ENCODE measurements at places on chromosomes 6 and 20.
A peak's percentile ranks its signal among the peaks of the same experiment; 100 is the strongest.

GRCh38 chr20:40441771-40442170 is 247.3 kb downstream of the MAFB start:
- no peak for DNase-seq

DNA sequence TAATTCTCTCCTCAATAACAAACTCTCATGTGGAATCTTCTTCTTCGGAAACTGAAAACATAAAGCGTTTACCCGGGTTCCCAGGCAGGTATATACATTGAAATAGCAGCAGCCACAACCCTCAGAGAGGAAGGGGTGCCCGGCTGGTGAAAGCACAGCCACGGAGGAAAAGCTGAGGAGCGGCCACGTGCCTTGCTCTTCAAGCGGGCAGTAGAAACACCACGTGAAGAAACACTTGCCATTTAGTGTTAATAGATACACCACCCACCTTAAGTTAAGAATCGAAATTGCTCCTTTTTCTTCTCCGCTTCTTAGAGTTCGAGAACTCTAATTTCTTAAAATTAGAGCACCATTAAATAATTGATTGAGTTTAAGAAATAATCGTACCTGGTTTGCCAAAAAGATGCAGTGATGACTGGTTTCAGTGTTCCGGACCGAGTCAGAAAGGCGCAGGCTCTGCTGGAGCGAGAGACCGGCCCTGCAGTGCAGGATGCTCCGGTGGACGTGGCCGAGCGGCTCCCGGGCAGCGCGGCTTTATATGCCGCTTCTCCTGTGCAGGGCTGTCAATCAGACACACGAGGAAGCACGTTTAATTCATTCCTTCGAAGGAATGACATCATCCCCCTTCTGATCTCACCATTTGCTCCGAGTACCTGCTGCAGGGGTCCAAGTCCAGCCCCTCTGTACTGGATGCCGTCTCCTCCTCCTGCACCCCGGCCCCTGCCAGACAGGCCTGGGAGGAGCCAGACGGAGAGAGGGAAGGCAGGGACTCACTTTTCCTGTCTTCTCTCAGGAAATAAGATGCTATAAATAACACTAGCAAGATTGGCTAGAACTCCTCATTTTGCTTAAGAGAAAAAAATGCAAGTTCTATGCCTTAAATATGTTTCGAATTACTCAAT is at the start of gene THBS2:
Gene THBS2 (minus strand): TSS at position 510 of the 902 bp plus-strand sequence. CDS start 3,062 bp downstream, outside the sequence.
- no peak for DNase-seq

- no peak for DNase-seq
Measured at GRCh38 chr20:62158541-62158940, 15.0 kb downstream of the SS18L1 start.

DNA sequence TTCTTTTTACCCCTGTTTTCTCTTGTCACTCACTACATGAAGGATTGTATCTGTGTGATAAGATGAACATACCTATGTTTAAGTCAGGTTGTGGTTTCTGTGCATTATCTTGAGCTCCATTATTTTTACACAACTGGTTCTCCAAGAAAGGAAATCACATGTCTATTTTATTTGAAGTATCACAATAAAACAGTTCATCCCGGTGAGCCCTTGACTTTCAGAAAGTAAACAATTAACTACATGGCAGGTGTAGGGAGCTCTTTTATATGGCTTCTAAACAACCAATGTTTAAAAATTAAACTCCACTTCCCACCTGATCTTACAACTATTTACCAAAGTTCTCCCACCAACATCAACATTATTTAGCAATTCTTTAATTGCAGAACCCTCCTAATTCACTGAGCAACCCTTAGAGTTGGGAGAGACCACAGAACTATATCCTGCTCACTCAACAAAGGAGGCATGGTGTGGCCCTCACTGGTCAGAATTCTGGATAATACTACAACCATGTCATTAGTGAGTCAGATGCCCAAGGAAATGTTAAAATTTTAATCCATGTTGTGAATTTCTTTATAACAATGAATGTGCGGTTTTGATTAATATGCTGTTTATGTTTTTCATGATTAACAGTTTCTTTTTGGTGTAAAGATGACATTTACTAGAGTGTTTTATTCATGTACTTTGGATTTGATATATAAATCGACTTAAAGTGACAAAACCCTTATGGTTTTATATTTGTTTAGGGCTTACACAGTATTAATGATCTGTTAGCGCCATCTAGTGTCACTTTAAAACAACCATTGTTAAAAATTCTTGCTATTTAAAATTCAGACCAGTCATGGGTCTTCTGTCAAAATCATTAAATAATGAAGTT is 50.0 kb upstream of the SCGN start:
- DNase-seq = peak; percentile 58

- no peak for DNase-seq
Measured at GRCh38 chr6:11210386-11211138, 21.9 kb downstream of the NEDD9 start.

- DNase-seq = peak; percentile 27
Measured at GRCh38 chr6:96394727-96395126, 126.9 kb upstream of the UFL1 start.

GRCh38 chr20:53839423-53840176 is 230.8 kb downstream of the BCAS1 start:
- peak; percentile 98 for DNase-seq

- DNase-seq = peak; percentile 8
Measured at GRCh38 chr6:114785235-114786127, 442.7 kb upstream of the HS3ST5 start.

GRCh38 chr6:42263165-42263728 is 45.6 kb upstream of the MRPS10 start:
- DNase-seq = no peak

- DNase-seq = no peak
Measured at GRCh38 chr6:12826584-12826983, 110.0 kb downstream of the PHACTR1 start.

DNA sequence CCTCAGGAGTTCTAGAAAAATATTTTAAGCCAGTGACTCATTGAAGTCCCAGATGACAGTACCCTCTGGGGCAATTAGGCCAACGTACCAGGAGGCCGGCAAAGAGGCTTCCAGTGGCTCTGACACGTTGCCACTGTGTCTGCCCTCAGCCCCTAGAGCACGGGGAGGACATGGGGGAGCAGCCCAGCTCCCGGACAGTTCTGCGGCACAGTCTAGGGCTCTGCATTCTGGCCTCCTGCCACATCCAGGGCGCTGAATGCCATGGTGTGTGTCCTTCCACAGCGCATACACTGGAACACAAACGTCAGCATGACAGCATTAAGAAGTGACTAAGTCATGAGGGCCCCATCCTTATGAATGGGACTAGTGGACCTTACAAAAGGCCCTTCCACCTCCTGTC is 156.2 kb downstream of the RNASET2 start:
- no peak for DNase-seq

DNA sequence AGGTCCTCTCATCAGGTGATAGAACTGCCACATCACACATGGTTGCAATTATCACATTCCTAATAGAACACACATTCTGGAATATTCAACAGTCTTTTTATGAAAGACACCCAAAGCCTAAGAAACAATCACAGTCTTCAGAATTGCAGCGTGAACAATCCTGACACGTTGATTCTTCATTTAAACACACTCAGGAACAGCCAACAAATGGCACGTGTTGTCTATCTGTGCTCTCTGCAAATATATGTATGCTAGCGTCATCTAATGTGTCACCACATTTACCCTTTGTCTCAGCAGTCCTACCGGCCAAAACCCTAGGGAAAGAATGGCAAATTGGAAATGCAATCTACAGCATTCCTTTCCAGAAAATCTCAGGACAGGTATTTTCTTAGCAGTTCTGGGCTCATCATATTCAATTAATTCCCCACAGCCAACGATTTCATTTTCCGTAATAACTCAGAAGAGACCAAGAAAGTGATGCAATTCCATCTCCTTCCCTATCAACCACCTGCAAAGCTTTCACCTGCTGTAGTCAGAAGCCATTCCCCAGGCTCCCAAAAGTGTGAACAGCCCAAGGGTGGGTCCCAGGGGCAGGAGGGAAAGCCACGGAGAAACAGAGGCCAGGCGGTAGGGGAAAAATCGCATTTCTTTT is 280.3 kb upstream of the JARID2 start:
- no peak for DNase-seq

DNA sequence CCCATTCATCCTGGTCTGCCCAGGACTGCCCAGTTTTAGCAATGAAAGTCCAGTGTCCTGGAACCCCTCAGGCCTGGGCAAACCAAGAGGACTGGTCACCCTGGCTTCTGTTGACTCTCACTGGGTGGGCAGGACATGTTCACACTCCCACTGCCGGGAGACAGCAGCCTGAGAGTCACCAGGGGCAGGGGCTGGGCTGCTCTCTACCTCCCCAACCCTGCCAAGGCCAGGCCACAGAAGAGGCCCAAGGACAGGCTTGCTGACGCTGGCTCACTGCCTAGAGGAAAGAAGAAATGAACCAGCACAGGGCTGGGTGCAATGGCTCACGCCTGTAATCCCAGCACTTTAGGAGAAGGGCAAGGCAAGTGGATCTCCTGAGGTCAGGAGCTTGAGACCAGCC is 36.9 kb downstream of the C20orf203 start:
- no peak for DNase-seq

- peak; percentile 86 for DNase-seq
Measured at GRCh38 chr20:35699127-35699956, at the start of the genes NFS1 and ROMO1. NFS1 (minus strand) TSS chr20:35699352; CDS start chr20:35699288, 64 bp downstream. ROMO1 (plus strand) TSS chr20:35699405; CDS start chr20:35699633, 228 bp downstream.

DNA sequence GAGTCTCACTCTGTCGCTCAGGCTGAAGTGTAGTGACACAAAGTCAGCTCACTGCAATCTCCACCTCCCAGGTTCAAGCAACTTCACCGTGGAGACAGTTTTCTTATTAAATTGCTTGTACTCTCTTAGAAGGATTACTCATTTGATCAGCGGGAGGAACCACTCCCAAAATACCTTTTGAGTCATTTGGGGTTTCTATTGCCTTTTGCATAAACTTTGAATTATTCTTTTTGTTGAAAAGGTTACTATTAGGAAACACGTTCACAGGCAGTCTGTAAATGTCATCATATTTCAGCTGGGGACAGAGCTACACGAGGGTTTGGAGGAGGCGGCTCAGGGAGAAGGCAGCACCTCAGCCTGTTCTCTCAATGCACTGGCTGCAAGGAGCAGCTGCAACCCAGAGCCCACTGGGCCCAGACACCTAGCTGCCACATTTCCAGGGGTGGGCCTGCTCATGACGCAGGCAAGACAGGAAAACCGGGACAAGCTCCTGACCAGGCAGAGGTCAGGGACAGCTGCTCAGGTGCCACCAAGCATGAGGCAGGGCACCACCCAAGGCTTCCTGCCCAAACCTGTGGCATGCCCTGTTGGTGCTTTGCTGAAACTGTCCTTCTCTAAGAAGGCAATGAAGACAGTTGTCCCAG is 205.9 kb downstream of the BMP7 start:
- no peak for DNase-seq

GRCh38 chr6:145960918-145961589 is 3.1 kb downstream of the SHPRH start:
- no peak for DNase-seq

DNA sequence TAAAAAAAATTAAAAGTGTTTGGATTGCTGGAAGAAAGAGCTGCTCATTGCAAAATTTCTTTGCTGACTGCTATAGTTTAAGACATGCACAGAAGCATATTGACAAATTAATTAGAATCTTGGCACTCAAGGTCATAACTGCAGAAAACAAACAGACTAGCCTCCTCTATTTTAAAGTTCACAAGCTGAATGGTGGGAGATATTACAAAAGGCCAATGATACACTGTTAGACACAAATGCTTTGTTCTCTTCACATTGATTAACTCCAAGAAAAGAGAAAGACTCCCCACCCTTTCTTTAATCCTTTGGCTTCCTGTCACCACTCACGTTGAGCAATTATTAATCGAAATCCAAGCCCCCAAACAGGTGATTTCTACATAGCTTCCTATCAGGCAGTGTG is 69.1 kb downstream of the PTCHD4 start:
- no peak for DNase-seq

Measured in MM.1S (cell line).